ENCODE measurements at places on chromosomes 16 and 17.
A peak's percentile ranks its signal among the peaks of the same experiment; 100 is the strongest.

DNA sequence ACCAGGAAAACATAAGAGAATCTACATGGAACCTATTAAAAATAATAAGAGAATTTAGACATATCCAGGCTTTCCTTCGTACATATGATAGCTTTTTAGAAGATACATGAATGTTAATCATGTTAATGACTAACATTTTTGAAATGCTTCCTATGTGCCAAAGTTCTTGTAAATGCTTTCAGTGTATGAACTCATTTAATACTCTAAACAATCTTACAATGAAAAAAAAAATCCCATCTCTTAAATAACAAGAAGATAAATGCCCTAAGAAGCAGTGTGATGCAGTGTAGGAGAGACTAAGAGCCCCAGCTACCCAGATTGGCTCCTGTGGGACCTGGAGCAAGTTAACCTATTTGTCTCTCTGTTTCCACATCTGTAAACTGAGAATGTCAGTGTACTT lies 220.4 kb upstream of the MYOCD start:
- no peak for DNase-seq

DNA sequence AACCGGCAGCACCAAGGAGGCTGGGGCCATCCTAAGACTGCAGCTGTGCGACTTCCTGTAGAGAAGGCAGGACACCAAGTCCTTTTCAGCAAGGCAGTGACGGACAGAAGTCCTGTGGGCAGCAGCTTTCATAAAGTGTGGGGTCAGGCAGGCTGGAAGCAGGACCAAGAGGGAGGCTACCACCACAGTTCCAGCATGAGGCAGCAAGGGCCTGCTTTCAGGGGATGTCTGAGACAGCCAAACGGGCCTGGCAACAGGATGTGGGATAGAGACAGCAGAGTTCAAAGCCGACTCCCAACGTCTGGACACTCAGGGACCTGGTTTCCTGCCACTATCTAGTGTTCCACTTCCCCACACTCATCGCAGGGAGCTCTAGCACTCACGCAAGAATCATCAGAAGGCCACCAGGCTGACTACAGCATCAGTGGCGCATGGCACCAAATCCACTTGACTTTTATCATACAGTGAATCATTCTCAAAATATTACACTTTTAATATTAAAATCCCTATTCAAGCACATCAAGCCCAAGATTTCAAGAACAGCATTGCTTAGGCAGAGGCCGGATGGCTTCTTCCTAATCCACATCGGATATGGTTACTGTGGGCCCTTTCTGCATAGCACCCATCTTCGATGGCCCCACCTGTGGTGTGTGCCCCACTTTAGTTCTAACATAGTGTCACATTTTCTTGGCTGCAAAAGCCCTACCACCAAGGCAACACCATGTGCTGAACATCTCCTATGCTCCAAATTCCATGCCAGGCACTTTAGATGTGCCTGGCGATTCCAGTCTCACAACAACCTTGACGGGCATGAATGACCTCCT lies 5.2 kb downstream of the USP7 start:
- DNase-seq, result peak; percentile 55

DNA sequence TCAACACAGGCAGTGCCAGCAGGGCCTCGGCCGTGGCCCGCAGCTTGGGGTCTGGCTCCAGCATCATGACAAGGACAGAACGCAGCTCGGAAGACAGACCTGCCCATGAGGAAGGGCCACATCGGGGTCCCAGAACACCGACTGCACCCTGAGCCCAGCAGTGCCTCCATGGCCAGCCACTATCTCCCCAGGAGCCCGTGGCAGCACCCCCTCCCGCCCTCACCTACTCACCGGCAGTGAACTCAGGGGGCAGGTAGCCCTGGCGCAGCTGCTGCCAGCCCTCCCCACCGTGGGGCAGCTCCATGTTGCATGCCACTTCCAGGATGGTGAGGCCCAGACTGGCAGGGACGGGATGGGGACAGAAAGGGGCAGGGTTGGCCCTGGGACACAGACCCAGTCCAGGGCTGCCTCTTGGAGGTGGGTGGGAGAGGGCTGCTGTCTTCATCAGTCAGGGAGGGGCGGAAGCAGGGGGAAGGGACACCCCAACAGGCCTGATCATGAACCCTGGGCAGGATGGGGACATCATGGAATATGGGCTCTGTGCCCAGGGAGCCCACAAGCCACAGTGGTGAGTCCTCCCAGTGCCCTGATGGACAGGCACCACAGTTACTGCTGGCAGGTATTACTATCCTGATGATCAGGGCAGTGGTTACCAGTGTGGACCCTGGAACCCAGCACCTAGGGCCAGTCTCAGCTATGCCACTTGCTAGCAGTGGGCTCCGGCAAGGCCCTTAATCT lies 5.3 kb downstream of the PAQR4 start:
- no peak for DNase-seq

GRCh38 chr17:68257934-68258333 lies 10.1 kb downstream of the AMZ2 start:
- DNase-seq, result peak; percentile 76

- DNase-seq, result peak; percentile 23
Measured at GRCh38 chr17:43907425-43907981, at the start of gene MPP2. Gene MPP2, minus strand, starts transcription at chr17:43907536. Its CDS starts 3,076 bp downstream, at chr17:43904460.

DNA sequence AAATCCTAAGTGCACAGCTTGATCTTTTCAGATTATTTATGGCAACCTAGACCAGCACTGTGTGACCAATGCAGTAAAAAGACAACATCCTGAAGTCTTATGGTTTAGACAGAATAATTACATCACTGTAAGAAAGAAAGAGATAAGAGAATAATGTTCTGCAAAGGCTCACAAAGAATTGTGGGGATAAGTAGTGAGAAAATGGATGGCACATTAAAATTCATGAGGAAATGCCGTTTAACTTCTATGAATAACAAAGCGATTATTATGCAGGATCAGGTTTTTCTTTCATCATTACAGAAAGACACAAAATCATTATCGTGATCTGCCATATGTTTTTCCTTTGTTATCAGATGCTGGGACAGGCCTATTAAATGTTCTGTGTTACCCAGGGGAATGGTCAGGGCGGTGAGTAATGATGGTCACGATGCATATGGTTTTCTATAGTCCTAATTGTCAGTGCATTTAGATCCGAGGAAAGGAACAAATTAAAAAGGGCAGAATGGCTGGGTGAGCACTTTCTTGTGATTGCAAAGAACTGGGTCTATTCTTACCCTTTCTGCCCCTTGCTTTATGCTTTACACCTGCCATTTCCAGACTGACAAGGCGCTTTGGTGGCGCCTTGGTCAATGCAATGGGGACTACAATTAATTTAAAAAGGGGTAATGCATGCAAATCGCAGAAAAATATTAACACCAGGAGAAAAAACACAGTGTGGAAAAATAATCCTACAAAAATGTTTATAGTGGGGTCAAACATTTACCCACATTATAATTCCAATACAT lies 18.1 kb upstream of the DHX40 start:
- DNase-seq, result no peak

GRCh38 chr17:72922219-72922618 lies 170.3 kb downstream of the SLC39A11 start:
- no peak for DNase-seq

DNA sequence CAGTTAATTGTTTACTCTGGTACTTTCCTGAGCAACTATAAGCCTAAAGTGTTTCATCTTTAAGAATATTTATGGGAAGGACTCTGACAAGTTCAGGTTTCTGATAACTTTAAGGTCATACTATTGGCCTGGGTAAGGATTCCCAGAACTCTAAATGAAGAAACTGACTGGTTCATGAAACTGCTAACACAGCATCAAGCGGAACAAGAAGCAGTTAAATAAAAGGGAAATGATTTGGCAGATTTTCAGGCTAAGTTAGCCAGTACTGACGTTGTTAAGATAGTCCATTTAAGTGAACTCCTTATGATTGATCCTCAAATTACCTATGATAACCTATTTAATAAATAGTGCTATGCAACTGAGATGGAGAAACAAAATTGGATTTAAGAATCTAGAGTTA lies 101.6 kb upstream of the CES5A start:
- DNase-seq, result no peak

GRCh38 chr17:30950669-30951399 lies 20.0 kb upstream of the RNF135 start:
- DNase-seq, result no peak

DNA sequence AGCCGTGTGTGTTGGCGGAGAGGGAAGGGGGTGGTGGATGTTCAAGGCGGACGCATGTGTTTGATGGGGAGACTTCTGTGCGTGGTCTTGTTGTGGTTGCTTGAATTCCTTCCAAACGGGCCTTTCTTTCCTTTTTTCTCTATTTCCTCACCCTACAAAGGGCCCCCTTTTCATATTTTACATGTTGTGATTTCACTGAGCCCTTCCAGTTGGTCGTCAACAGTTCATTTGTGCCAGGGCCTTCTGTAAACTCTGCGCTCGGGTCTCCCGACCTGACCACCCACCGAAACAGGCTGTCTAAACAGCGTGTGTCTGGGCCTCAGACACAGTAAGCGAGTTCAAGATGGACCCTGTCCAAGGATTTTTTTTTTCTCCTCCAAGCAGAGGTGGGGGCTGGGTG lies 228.4 kb downstream of the IRF8 start:
- no peak for DNase-seq

DNA sequence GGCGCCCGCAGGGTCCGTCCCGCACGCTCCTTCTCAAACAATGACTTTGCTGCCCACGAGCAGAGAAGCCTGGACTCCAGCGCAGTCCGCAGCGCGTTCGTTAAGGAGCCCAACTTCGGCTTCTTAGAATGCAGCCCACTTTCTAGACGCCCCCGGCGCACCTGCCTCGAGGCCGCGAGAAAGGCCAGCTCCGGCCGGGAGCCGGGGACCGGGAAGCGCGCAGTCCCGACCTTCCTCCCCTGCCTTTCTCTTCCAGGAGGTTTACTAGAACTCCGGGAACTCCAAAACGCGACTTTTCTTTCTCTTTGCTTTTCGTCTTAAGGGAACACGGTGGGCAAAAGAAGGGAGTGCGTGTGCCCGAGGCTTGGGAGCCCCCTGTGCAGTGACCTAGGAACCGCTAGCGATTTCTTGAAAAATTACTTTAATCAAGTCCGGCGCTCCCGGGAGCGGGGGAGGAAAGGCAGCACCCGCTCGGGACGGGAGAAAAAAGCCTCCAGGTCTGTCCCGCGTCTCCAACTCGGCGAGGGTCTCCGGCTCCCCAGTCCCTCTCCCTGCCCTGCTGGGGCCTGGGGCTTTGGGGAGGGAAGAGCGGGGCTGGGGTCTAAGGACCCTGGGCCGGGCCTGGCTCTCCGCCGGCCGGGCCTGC lies 2.6 kb downstream of the HNF1B start:
- DNase-seq, result no peak

- DNase-seq, result no peak
Measured at GRCh38 chr17:49101054-49101534, 31.5 kb upstream of the B4GALNT2 start.

DNA sequence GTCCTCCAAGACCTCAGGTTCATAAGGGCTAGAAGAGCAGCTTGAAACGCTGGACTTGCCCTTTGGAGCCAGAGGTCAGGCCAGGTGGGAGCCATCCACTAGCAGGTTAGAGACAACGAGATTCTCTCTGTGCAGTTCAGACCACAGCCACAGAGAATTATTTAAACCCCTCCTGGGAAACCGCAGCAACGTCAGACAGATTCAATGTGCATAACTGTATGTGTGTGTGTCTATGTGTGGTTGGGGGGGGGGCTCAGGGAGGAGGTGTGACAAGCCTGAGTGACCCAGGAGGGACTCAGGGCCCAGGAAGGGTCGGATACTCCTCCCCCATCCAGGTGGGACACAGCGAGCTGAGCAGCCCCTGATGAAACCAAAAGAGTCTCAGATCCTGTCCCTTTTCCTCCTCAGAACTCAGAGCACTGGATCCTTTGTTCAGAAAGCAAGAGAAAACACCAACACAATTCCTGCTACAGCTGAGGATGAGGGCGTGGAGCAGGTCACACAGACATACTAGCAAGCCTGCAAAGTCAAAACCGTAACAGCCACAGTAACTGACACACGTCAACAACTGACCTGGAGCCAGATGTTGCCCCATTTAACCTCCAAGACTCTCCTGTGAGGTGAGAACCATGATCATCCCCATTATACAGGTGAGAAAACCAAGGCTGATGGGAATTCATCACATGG lies 66.8 kb downstream of the XYLT1 start:
- DNase-seq, result no peak

DNA sequence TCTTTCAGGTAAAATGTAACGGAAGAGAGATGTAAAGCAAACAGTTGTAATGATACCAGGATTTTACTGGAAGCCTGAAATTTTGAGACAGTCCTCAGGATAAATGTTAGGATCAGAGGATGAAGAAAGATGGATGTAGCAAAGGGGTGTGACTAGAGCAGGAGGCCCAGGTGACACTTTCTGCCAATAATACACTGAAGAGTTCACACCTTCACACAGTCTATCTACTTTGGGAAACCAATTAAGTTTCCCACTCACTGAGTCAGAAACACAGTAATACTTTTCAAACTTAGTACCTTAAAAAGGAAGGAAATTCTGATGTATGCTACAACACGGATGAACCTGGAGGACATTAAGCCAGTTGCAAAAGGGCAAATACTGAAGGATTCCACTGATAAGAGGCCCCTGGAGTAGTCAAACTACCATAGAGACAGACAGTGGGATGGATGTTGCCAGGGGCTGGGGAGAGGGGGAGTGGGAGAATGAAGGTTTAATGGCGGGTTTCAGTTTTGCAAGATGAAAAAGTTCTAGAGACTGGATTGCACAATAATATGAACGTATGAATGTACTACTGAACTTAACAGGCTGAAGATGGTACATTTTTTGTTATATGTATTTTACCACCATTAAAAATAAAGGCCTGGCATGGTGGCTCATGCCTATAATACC lies 62.3 kb downstream of the CYTH1 start:
- peak; percentile 47 for DNase-seq

DNA sequence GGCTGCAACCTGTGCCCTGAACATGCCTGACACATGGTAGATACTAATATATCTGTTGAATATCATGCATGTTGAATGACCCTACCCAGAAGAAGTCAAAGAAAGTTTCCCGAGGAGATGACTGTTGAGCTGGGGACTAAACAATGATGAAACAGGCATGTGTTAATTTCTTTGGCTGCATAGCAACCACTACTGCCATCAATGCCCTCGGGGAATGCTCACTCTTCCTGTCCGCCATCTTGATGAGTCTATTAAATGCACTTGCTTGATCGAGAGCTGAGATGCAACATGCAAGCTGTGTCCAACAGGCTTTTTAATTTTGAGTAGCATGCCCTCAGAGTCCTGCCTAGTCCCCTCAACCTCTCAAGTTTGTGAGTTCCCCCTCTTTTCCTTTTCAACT lies 31.3 kb downstream of the GRIN2A start:
- no peak for DNase-seq

DNA sequence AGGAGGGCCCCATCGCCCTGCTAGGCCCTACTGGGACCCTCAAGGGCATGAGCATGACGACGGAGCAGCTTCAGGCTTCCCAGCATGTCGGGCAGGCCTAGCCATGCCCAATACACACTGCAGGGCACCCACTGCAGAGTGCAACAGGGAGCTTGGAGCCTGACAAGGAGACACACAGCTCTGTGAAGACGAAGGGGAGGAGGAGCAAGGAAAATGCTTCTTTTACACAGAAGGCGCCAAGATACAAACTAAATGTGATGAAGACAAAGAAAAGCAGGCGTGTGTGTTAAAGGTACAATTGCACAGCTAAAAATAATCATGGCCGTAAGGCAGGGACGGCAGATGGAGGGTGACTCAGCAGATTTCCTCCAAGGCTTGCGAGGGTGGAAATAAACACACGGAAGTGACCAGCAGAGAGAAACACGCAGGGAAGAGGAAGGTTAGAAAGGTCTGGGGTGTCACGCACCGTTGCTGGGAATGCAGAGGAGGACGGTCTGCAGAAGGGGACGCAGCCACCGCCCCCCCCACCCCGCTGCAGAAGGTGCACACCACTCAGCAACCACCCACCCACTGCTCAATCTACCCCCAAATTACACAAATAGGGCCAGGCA lies 108.5 kb downstream of the ZNF778 start:
- DNase-seq, result peak; percentile 45

- DNase-seq, result peak; percentile 82
Measured at GRCh38 chr17:75877752-75878173, 618 bp downstream of the TRIM47 start.
